ENCODE measurements at places on chromosomes 3 and 15. TPM values are rescaled to one million over a fixed set of nuclear protein-coding genes. Genes with fewer than 3 reads are reported as not detected.

DNA sequence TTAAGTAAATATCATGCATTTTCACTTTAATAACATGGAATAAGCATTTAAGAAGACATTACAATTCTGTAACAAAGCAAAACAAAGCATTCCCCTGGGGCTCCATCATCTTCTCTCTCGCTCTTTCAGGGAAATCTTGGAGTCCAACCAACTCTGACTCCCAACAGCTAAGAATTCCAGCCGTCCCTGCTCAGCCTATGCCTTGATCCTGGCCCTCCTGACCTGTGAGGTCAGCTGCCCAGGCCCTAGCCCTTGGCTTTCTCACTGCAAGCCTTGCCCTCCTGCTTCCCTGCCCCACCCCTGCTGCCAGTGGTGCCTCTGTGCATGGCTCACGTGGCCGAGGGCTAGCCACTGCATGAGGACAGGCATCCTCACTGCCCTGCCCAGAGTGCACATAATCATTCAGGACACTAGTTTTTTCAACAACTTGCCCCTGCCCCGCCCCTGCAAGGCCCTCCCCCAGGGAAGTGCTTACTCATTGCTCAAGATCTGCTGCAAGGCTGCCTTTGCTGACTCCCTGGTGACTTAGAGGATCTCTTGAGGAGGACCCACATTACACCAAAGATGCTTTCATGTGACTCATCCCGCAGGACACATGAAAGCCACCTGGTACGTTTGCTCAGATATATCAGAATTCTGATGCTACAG, 37.6 kb downstream of the MTMR10 start:
- no peaks in the 10 kb centered on the region for H3K4me1 ChIP-seq
- no peak for DNase-seq
- no peak overlapping the region for H3K27ac ChIP-seq
- peaks cover 56% of the 10 kb centered on the region for H3K36me3 ChIP-seq
- no peaks in the 10 kb centered on the region for H3K27me3 ChIP-seq
- H3K4me3 ChIP-seq, result no peak overlapping the region

GRCh38 chr15:38600236-38600635, 35.6 kb upstream of the RASGRP1 start:
- no peaks in the 10 kb centered on the region for H3K27me3 ChIP-seq
- DNase-seq, result no peak
- no peaks in the 10 kb centered on the region for H3K36me3 ChIP-seq
- H3K4me3 ChIP-seq, result no peak overlapping the region

GRCh38 chr3:141905129-141905528, 28.7 kb downstream of the ATP1B3 start:
- DNase-seq, result no peak
- H3K4me1 ChIP-seq, result no peaks in the 10 kb centered on the region

GRCh38 chr3:109225516-109225915, 89.0 kb downstream of the C3orf85 start:
- no peaks in the 10 kb centered on the region for H3K4me1 ChIP-seq
- H3K36me3 ChIP-seq, result no peaks in the 10 kb centered on the region
- H3K4me3 ChIP-seq, result no peak overlapping the region
- DNase-seq, result no peak
- no peak overlapping the region for H3K27ac ChIP-seq

DNA sequence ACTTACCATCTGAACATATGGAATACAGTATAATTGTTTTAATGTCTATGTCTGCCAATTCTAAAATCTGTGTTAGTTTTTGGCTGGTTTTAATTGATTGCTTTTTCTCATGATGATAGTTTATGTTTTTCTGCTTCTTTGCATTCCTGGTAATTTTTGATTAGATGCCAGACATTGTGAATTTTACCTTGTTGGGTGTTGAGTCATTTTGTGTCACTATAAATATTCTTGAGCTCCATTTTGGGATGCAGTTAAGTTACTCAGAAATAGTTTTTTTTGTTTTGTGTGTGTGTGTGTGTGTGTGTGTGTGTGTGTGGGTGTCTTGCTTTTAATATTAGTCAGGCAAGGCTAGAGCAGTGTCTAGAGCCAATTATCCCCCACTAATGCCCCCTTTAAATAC, 818.8 kb upstream of the NR2F2 start:
- H3K36me3 ChIP-seq, result no peaks in the 10 kb centered on the region
- H3K4me3 ChIP-seq, result no peak overlapping the region
- no peaks in the 10 kb centered on the region for H3K27me3 ChIP-seq

- H3K4me1 ChIP-seq, result no peaks in the 10 kb centered on the region
- no peaks in the 10 kb centered on the region for H3K36me3 ChIP-seq
- H3K27me3 ChIP-seq, result no peaks in the 10 kb centered on the region
- no peak overlapping the region for H3K27ac ChIP-seq
These were observed 25.8 kb downstream of the RPSA start for GRCh38 chr3:39432342-39432741.

- no peak overlapping the region for H3K27ac ChIP-seq
- DNase-seq, result no peak
- no peaks in the 10 kb centered on the region for H3K27me3 ChIP-seq
- H3K4me3 ChIP-seq, result no peak overlapping the region
These were observed 98.7 kb downstream of the TBC1D5 start for GRCh38 chr3:17643691-17644090.

- H3K4me3 ChIP-seq, result no peak overlapping the region
- H3K27ac ChIP-seq, result no peak overlapping the region
- no peaks in the 10 kb centered on the region for H3K36me3 ChIP-seq
- no peak for DNase-seq
- H3K27me3 ChIP-seq, result no peaks in the 10 kb centered on the region
These were observed 32.5 kb downstream of the BHLHE40 start for GRCh38 chr3:5011555-5012256.

DNA sequence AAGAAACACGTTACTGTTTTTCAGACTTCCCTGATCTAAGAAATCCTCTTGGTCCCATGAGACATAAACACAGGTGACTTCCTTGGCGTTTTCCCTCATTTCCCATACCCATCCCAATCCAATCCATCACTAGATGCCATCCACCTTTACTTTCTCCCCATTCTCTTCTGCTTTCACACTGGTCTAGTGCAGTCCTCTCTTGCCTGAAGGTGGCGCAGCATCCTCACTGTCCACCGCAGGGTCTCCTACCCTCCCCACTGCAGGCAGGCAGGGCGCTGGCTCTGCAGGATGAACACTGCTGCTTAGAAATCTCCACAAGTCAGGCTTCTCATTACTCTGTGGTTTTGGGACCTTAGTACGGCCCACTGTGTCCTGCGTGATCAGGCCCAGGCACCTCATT, 58.2 kb downstream of the RAB7A start:
- no peaks in the 10 kb centered on the region for H3K4me1 ChIP-seq
- H3K36me3 ChIP-seq, result no peaks in the 10 kb centered on the region
- no peaks in the 10 kb centered on the region for H3K27me3 ChIP-seq
- H3K4me3 ChIP-seq, result no peak overlapping the region
- no peak overlapping the region for H3K27ac ChIP-seq

GRCh38 chr3:45567730-45568172, 26.8 kb upstream of the LIMD1 start:
- H3K27ac ChIP-seq, result no peak overlapping the region

DNA sequence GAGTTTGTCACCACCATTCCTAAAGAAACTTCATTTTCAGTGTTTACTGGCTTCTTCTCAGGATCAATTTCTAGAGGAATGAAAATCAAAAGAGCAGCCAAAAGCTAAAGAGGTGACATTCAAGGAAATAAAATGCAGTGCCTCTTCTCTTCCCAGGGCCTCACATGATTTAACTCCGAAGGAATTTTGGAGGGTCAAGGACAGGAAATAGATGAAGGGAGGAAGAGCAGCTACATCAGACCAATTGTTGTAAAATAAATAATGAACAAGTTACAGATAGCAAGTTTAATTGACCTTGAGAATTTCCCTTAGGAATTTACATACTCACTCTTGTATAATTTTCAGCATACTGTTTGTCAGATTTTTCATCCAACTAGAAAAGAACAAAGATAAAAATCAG, 78.1 kb downstream of the LRRFIP2 start:
- no peaks in the 10 kb centered on the region for H3K36me3 ChIP-seq
- H3K27ac ChIP-seq, result no peak overlapping the region
- no peaks in the 10 kb centered on the region for H3K27me3 ChIP-seq

The CHRNA3 gene
- polyA plus RNA-seq, result 1.0 TPM

The GPR156 gene
- polyA plus RNA-seq, result 0.08 TPM
